Activated T-cell treated with anti-CD3 and anti-CD28 coated beads, Interleukin-2, amount 50 U/mL, for 48 hours (primary cell): ENCODE measurements at places on chromosomes 5 and 9.

- no peak for DNase-seq
Measured at GRCh38 chr9:86186696-86187095, 72.8 kb downstream of the C9orf153 start.

- no peak for DNase-seq
Measured at GRCh38 chr5:126694403-126694802, 82.5 kb upstream of the LMNB1 start.

- no peak for DNase-seq
Measured at GRCh38 chr5:36028816-36029465, 37.7 kb downstream of the UGT3A2 start.

GRCh38 chr9:81594415-81594814 is 94.9 kb downstream of the TLE1 start:
- no peak for DNase-seq

DNA sequence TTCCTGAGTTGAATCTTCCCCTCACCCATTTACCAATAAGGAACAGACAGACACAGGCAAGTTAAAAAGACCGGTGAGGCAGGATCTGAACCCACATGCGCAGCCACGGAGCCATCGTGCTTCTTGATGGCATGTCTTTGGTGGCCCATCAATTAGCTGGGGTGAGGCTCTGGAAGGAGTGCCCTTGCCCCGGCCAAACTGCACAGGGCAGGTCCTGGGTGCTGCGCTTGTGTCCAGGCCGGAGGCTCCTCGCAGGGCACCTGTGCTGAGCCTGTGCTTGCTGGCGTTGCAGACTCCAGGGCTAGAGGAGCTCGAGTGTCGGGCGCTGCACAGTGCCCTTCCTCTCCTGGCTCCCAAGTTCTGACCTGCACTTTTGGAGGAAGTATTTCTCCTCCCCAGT is 66.4 kb downstream of the PSMB7 start:
- DNase-seq: no peak

DNA sequence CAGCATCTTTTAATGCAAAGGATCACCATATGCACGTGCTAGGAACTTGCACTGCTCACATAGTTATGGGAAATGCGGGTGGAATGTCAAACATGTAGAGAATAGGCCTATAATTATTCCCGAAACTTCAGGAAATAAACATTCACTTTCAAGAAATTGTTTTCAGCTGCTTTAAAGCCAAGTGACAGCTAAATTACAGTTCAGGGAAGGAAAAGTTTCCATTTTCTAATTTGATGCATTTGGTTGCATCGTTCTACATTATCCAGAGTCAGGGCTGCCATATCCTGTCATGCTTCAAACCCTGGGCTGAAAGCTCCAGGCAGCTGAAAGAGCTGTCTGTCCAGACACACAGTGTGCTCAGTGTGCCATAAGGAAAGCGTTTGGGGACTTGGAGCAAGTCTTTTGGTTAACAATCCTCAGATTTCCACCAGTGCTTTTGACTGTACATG is 518.1 kb downstream of the CSNK1G3 start:
- no peak for DNase-seq

DNA sequence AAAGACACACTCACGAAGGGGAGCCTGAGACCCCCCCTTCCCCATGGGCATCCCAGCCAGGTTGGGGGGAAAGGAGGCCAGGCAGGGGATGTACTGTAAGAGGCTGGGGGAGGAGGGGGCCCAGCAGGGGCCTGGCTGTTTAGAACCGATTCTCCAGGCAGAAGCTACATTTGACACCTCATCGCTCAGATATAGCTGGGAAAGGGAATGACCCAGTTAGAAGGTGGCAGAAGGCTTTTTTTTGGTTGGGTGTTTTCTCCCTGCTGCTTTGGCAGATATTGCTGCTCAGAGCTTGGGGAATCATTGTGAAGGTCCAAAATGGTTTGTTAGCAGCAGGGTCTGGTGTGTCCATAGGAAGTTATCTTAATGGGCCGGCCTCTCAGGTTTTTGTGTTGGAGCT is 6.0 kb downstream of the CDX1 start:
- no peak for DNase-seq

DNA sequence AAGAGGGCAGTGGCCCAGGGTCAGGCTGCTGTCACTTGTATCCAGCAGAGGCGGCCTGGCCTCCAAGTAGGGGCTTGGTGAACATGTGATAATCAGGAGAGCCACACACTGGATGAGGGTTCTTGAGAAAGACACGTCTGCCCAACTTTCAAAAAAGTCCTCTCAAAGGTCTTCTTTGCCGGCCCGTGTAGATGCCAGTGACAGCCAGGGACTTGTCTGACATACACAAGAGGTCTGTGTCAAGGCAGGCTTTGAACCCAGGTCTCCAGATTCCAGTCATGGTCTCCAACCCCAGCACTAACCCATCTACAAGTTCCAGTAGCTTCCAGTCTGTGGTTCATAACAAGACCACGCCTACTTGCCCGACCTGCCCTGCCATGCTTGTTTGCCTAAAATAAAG is 7.9 kb upstream of the AMBP start:
- no peak for DNase-seq

DNA sequence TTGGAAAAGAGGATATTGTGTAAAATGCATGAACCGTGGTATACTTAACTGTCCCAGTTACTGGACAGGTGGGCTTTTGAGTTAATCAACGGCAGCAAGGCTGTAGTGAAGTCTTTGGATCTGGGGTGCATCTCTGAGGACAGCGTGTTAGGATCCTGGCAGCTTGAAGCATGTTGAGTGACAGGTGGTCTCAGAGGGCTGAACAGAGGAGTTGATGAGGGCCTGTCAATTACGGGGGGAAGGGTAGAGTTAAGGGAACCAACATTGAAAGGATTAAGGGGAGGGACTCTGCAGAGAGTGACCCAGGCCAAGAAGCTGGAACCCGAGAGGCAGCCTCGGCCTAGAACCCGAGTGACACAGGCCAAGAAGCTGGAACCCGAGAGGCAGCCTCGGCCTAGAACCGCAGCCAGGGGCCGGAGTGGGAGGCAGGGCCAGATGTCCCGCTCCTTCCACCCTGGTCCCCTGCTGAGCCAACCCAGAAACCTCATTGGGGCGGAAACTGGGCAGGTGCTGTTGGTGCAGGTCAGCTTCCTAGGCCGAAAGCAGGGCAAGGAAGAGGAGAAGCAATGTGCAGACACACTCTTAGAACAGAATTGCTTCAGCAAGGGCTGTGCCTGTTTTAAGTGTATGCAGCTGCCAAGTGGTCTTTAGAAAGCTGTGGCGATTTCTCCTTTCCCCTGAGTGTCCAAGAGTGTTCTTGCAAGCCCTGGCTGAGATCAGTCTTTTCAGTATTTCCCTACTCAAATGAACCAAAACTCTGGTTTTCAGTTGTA is 62.0 kb downstream of the ANKRD33B start:
- no peak for DNase-seq

GRCh38 chr5:68114378-68115040 is 101.0 kb upstream of the PIK3R1 start:
- no peak for DNase-seq

DNA sequence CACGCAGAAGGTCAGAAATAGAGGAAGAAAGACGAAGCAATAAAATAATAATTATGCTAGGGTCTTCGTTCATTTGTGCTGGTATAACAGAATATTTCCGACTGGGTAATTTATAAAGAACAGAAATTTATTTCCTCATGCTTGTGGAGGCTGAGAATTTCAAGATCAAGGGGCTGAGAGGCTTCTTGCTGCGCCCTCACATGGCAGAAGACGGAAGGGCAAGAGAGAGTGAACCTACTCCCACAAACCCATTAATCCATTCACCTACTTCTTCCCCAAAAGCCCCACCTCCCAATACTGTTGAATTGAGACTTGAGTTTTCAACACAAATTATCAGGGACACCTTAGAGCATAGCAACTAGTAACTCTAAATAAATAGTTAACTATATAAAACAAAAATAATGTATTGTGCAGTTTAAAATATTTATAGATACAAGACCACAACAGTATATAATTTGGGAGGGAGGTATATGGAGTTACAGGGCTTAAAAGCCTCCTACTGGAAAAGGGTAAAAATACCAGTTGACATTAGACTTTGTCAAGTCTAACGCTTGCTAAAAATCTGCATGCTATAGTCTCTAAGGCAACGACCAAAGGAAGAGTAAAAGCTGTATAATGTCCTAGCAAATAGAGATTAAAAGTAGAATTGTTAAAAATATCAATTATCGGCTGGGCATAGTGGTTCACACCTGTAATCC is 40.3 kb upstream of the NAA35 start:
- peak; percentile 62 for DNase-seq

- no peak for DNase-seq
Measured at GRCh38 chr5:581266-581665, 30.9 kb upstream of the CEP72 start.

DNA sequence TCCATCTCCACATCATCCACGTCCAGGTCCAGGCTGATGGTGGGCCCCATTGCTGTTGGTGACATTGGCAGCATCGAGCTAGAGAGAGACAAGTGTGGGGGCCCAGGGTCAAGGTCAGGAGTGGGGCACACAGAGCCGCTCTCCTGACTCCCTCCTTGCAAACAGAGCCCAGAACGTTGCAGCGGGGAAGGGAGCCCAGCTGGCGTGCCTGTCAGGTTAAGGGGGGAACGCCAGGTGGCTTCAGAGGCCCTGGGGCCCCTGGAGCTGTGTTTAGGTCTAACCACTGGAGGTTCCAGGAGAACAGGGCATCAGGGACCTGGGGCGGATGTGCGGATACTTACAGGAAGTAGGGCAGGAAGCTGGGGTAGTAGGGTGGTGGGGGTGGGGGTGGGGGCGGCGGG is 7.5 kb downstream of the RNF44 start:
- no peak for DNase-seq

DNA sequence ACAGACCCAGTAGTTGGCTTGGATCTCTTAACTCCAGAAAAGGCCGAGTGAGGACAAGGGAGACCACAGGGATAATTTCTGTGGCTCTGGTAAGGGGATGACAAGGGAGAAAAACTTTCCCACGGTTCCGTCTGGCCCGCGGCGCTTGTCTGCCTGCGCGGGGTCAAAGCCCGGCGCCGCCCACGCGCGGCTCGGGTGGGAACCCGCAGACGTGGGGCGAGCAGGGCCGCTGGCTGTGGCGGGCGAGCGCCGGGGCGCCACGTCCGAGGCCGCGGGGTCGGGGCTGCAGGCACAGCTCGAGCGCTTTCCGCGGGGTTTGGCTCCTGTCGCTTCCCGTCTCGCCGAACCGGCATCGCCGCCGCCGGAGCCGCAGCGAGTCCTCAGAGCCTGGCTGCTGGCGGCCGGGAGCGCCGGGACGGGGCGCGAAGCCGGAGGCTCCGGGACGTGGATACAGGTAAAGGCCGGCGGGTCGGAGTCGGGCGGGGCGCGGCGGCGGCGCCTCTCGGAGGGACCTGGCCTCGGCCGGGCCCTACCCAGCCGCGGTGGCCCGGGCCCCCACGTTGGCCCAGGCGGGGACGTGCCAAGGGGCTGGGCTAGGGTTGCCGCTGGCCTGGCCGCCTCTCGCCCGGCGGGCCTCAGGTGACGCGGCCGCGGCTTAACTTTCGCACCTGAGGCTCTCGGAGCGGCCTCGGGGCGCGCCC is at the start of gene RNF180:
Gene RNF180, plus strand, starts transcription at position 344 of the 701 bp plus-strand sequence. CDS start 34,965 bp downstream, outside the sequence.
- DNase-seq: peak; percentile 17

- DNase-seq: peak; percentile 54
Measured at GRCh38 chr9:131407717-131408195, 13.9 kb downstream of the PRRC2B start.

DNA sequence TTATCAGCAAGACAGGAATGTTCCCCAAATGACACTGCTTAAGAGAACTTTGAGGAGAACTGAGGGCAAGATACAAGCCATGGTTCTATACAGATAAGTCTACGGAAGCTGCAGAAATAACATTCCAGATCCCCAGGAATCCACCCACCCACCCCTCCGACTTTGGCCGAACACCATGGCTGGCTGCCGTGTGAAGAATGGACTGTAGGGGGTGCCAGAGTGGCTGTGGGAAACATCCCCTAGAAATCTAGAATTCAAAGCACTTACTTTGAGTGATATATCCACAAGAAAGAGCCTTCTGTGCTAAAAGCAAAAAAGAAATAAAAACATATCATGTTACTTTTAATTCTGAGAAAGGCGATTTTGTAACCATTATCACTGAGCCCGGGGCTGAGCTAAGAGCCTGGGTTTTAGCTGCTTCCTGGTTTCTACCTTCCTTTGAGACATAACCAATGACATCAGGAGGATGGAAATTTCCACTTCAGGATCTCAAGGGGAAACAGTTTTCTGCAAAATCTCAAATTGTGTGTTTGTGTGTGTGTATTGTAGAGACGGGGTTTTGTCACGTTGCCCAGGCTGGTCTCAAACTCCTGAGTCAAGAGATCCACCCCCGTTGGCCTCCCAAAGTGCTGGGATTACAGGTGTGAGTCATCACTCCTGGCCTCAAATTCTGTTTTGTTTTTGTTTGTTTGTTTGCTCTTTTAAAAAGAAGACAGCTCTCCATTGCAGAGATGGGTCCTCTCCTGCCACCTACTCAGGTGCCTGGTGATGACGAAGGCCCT is 36.4 kb downstream of the GGTA1 start:
- DNase-seq: peak; percentile 57

- no peak for DNase-seq
Measured at GRCh38 chr5:151180291-151180690, 22.7 kb upstream of the ANXA6 start.

DNA sequence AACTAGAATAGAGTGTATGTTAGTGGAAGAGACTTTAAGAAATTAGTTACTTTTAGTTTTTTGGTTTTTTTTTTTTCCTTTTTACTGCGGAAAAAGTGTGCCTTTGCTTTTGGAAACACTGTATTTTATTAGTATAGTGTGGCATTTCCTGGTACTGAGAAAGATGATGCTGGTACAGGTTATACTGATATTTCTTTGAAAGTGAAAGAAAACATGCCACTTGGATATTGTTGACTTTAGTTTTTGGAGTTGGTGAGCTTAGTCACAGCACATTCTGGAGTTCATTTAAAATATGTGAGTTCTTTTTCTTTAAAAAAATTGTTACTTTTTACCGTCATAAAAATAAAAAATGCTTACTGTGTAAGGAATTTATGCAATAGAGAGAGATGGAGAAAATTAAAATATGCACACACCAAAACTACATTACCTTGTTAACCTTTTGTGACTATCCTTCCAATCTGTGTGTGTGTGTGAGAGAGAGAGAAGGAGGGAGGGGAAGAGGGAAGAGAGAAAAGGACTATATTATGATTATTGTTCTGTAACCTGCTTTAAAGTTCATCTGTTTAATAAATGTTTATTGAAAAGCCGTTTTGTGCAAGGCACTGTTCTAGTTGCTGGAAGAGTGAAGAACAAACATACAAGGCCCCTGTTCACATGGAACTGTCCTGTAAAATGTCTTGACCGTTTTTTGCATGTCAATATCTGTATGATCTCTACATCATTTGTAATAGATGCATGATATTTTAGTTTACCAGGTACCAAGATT is 1.9 kb downstream of the UGCG start:
- DNase-seq: no peak

DNA sequence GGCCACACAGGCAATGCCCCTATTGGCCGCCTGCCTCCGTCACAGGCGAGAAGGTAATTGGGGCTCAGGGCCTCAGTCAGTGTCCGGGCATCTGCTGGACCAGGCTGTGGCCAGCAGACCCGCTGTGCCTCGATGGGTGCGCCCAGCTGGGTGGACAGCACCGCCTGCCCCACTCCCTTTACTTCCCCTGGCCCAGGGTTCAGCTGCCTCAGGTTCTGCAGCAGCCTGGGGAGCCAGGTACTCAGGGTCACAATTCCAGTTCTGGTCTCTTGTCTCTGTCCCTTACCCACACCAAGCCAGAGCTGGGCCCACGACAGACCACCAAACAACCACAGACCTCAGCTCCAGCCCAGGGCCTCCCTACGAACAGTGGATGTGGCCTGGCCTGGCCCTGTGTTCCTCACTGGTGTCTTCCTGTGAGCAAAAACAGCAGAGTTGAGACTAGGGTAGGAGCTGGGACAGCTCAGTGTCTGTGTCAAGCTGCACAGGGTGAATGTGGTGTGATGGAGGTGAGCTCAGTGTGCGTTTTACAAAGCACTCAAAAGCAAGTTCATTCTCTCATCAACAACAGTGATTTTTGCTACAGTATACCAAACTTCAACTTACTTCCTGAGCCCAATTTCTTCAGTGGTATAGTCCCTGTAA is 33.4 kb upstream of the SUSD3 start:
- DNase-seq: no peak
